Right renal pelvis (tissue), 4 donors: ENCODE measurements at places on chromosomes 3 and 15.

- no peak for DNase-seq
Observed at GRCh38 chr15:67156426-67156825, 91.0 kb downstream of the SMAD3 start.

- no peak for DNase-seq
Observed at GRCh38 chr15:96052572-96053030, 277.9 kb upstream of the NR2F2 start.

GRCh38 chr15:96344706-96345559, 14.4 kb downstream of the NR2F2 start:
- DNase-seq = no peak

- DNase-seq = no peak
Observed at GRCh38 chr3:152574461-152575079, 260.4 kb upstream of the P2RY1 start.

- no peak for DNase-seq
Observed at GRCh38 chr15:101684384-101684783, 32.2 kb upstream of the TM2D3 start.

- no peak for DNase-seq
Observed at GRCh38 chr3:50494126-50494525, 9.3 kb downstream of the CACNA2D2 start.

DNA sequence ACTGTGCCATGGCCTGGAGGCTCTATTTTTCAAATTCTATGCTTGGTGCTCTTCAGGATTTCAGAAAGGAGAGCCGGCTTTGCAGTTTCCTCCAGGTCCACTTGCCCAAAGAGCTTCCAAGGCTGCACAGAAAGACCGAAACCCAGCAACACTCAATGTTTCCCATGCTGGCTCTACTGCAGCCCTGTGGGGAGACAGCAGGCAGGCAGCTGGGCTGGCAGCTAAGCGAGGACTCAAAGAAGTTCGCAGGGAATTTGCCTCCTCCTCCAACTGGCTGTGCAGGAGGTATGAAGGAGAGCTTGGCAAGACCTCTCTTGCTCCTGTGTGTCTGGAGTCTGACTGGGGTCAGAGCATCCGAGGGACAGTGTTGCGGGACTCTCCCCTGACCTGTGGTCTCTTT, 17.4 kb upstream of the ITGA11 start:
- DNase-seq = no peak

- DNase-seq = no peak
Observed at GRCh38 chr3:127387556-127388153, 99.8 kb upstream of the PRR20G start.

DNA sequence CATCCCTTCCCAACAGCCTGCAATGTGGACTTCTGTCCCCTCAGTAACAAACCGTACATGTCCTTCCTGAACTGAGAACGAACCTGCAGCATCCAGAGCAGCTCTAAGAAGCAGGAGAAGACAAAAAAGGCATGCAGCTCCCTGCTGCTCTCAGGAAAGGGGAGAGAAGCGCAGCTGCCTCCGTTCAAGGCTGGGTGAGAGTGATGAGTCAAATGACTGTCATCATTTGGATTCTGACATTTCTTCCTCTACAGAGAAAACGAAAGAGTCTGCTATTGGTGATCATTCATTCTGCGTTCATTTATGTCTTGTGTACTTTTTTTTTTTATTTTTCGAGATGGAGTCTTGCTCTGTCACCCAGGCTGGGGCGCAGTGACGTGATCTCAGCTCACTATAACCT, 677.8 kb downstream of the FHIT start:
- DNase-seq = no peak

DNA sequence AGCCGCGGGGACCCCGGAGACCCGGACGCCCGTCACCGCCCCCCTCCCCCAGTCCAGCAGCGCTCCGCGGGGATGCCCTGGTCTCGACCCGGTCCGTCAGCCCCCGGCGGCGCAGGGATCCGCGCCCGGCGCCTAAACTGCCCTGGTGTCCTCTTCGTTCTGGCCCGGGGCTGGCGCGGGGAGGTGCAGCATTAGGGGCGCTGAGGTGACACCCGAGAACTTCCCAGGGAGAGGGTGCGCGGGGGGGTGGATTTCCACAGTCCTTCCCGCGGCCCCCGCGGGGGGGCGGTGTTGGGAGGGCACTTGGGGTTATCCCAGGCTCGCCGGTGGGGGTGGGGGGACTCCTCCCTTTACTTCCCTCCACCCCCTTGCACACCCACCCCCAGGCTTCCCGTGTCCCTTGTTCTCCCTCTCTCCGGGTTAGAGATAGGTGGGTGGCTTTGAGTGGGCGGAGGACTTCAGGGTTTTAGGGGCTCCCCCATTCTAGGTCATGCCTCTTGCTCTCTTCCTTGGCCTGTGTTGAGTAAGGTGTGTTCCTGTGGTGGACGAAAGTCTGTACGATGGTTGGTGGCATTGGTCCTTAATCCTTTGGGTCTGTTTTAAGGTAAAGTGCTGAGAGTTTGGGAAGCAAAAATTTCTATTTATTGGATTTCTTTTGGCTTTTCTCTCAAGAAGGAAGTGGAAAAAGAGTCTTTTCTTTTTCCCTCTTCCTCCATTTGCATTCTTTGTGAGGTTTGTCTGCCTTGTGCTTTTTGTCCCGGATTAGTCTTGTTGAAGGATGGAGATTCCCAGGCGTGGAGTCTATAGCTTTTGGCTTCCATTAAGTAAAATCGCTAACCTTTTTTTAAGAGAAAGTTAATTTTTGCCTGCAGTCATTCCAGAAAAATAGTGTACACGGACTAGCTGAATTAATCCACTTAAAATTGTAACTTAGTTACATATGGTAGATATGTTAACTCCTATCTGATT, 811 bp downstream of the SKIL start:
- DNase-seq = peak; percentile 64

DNA sequence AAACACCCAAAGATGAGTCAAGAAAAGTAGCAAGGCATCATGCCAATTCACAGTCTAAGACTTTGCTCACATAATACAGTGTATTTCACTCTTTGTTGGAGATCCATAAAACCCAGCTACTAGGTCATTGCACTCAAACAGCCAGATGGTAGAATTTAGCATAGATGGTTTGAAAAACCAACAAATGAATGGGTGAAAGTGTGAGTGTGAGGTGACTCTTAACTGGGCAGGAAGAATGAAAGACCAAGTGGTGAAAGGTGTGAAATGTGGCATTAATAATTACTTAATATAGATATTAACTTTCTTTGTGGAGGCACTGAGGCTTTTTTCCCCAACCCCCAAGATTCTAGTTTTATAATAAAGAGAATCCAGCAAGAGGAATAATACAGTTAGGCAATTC, 159.5 kb downstream of the SQOR start:
- no peak for DNase-seq
